BE2C (cell line): ENCODE measurements at places on chromosomes 12 and 14.
A peak's percentile ranks its signal among the peaks of the same experiment; 100 is the strongest.

DNA sequence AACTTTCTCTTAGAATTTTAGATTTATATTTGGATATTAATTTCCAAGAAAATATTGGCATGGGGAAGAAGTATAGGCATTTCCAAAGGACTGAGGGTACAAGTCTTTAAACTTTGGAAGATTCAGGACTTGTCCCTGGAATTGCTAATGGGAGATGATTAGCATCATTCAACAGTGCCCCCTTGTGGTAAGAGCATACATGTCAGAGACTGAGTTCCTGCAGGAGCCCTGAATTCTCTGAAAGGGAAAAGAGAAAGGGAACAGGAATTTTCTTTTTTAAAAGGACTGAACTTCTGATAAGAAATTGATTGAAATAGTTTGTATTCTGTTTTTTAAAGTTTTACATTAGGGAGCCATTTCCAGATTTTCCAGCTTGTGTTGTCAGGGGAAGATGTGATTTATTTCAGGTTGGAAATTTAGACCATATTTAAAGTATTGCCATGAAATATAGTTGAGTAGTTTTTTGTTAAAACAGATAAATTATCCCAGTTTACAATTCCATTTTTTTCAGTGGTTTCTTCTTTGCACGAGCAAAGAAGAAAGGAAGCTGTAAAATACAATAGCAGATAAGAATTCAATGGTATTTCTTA lies 44.0 kb upstream of the REP15 start:
- peak; percentile 72 for DNase-seq

GRCh38 chr14:24941719-24942118 lies 108.2 kb downstream of the STXBP6 start:
- no peak for DNase-seq

- no peak for DNase-seq
These were observed 598.8 kb downstream of the C12orf50 start for GRCh38 chr12:87430444-87430843.

- no peak for DNase-seq
These were observed 175.8 kb downstream of the CALM1 start for GRCh38 chr14:90572441-90573150.

DNA sequence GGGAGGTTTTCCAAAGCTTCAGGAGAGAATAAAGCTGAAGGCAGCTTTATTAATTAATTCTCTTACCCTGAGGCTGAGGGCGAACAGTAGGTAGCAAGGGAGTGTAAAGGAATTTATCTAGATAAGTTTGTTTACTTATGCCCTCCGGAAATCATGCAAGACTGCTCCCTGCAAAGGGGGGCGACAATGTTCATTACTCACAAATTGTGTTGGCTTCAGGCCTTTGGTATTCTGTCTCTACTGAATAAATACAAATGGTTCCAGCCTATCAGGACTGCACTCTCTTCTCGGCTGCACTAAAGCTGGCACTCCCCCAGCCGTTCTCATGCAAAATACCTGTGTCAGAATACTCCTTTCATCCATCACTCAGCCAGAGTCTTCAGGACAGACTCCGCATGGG lies 120.8 kb downstream of the PPHLN1 start:
- DNase-seq, result no peak

DNA sequence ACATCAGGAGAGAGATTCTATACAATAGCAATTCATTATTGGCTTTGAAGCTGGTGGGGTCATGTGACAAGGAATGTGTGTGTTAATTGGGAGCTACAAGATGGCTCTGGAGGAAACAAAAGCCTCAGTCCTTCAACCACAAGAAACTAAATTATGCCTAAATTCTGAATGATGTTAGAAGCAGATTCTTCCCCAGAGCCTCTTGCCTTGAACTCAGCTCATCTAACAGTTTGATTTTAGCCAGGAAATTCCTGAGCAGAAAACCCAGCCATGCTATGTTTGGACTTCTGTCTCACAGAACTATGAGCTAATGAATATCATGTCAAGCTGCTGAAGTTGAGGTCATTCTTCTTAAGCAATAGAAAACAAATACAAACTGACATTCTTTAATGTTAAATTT lies 274.7 kb downstream of the SLC6A15 start:
- no peak for DNase-seq

DNA sequence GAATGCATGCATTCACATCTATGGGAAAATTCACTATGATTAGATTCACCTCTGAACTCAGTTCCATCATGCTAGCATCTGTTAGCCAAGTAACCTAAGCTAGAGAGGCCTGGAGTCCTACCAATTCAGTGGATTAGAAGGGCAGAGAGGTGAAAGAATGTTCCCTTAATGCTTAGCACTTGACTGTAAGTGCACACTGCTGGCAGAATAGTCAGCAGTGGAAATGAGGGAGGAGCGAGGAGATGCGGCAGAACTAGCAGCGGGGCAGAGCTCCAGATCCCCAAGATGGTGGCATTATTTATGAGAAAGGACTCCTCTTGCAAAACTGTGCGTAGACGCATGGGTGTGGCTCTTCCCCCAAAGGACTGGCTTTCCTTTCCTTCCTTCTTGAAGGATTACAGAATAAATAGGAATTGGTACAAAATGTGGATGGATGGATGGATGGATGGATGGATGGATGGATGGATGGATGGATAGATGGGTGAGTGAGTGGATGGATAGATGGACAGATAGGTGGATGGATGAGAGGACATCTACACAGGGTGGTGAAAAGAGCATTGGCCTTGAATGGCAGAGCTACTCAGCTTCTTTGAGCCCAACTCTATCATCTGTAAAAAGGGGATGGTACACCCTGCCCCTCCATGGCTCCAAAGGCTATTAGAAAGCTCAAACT lies 227.2 kb downstream of the CHST11 start:
- no peak for DNase-seq

DNA sequence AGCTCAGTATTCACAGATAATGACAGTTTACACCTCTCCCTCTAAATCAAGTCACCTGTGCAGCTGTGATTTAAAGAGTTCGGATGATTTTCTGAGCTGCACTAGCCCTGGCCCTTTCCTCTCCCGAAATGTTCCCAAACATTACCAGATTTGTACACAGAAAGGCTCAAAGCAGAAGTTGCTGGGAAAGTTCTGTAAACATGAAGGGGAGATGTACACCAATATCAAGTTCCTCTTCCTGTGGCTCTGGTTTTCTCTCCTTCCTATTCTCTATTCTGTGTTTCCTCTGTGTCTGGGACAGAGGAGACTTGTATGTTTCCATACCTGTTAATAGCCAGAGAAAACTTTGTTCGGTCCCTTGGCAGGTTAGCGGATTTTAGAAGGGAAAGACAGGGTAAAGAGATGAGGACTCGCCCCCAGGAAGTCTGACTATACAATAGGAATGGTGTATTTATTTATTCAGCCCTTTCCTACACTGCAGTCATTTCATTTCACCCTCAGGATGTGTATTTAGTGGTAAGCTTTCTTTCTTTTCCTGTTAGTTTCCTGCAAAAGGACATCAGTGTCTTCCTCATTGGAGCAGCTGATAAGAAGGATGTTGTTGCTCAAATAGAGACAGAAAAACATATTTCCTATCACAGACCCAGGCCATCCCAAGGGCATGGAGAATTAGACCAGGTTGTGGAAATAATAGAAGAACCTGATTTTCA lies 7.6 kb upstream of the NUMB start:
- DNase-seq, result no peak

- DNase-seq, result no peak
These were observed 82.9 kb downstream of the NOC4L start for GRCh38 chr12:132227118-132227517.

DNA sequence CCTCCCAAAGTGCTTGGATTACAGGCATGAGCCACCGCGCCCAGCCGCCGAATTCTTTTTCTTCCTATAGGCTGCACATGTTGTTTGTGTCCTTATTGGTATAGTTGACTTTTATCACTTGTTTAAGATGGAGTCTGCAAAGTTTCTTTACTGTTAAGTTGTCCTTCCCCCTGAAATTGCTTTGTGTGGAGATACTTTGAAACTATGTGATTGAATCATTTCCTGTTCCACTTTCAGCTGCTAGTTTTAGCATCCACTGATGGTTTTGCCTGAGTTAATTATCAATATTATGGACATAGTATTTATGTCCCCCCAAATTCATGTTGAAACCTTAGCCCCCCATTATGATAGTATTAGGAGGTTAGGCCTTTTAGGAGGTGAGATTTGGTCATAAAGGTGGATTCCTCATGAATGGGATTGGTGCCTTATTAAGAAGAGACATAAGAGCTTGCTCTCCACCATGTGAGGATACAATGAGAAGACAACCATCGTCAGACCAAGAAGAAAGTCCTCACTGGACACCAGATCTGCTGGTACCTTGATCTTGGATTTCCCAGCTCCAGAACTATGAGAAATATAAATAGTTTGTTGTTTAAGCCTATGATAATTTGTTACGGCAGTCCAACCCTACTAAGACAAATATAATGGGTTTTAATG lies 34.9 kb downstream of the PPHLN1 start:
- no peak for DNase-seq

GRCh38 chr12:16198884-16199283 lies 78.6 kb downstream of the SLC15A5 start:
- DNase-seq, result no peak

- DNase-seq, result no peak
These were observed 139.1 kb downstream of the ERC1 start for GRCh38 chr12:1130164-1130563.

DNA sequence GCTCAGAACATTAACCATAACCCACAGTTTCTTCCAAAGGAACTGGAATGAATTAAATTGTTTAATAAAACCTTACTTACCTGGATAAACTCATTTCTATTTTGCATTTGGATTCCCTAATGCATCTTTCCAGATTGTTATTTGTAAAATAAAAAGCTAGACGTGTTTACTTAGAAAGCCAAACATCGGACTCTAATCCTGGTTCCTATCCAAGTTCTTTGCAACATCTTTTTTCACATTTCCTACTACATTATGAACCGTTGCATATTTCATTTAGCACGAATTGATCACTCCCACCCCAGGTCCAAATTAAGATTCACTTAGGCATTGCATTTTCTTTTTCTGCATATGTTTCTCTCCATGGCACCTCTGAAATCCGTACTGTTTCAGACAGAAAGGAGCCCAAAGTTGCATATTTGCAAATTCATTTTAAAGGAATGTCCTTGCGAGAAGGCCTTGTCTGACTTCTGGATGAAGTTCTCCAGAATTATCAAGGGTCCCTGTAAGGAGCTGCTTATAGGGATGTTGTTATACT lies 164.4 kb upstream of the GSC start:
- DNase-seq, result no peak

DNA sequence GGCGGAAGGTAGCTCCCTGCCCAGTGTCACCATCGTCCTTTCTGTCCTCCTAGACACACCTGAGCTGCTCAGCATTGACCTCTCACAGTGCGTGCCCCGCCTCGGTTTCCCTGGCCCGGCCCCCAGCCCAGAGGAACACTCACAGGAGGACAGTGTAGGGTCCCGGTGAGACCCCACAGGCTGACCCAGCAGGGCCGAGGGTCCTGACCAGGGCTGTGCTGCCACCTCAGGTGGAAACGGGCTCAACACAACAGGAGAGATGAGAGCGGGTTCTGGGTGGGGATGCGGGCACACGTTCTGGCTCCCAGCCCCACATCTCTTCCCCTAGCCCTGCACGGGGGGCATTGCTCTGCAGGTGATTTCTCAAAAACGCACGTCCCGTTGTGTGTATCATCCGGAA lies 98.1 kb downstream of the PIWIL1 start:
- peak; percentile 6 for DNase-seq

DNA sequence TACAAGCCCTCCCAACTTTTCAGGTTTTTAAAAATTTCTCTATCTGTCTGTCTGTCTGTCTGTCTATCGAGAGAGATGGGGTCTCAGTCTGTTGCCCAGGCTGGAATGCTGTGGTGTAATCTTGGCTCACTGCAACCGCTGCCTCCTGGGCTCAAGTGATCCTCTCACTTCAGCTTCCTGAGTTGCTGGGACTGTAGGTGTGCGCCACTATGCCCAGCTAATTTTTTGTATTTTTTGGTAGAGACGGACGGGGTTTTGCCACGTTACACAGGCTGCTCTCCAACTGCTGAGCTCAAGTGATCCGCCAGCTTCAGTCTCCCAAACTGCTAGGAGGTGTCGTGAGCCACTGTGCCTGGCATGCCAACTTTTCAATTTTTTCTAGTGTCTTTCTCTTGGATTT lies 437.2 kb downstream of the PCNX1 start:
- no peak for DNase-seq

DNA sequence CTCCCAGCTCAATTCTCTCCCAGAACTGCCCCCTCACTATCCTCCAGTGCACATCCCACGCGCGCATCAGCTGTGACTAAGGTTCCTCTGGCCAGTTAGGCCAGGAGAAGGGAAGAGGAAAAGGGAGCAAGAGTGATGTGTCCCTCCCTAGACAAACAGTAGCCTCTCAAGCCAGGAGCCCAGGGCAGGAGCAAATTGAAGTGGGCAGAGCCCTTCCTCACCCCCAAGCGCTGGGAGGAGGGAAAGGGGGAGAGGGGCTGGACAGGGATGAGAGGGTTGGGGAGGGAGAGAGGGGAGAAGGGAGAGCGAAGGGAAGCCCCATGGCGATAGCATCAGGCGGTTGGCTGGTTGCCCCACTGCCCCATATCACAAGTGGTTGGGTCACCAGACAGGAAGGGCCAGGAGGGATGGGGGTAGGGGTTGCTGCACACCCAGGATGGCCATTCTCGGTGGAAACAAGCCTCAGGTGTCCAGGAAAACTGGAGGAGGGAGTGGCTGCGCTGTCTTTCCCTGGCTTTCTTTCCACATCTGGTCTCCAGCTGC lies 1.1 kb downstream of the CD63 start:
- peak; percentile 46 for DNase-seq

DNA sequence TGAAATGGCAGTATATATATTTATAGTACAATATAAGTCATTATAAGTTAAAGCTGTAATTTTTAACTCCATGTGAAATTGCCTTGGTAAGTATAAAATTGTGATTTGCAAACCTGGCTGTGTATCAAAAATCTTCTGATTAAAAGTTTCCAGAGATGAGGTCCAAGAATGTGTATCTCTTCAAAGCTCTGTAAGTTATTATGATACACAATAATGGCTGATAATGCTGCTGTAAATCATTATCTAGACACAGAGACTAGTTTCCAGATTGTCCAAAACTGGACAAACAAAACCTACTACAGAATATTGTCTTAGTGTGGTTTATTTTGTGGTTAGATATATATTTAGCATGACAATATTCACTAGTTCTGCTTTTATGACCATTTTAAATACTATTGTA lies 514.8 kb downstream of the SLC6A15 start:
- DNase-seq, result no peak

GRCh38 chr12:102847131-102847530 lies 69.9 kb downstream of the PAH start:
- DNase-seq, result no peak

DNA sequence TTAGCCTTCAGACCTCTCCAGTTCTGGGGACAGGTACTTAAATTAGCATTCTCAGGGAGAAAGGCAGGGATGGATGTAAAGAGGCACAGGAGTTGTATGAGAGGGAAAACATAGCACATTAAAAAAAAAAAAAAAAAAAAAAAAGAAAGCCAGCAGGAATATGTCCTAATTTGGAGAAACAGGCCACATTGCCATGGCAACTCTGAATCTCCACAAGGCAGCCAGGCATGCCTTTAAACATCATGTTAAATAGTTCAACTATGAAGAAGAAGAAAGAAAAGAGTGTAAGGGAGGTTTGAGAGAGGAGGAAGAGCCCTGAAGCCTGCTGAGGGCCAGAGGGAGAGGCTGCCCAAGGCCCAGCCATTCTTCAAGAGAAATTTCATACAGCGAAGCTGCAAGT lies 145.8 kb downstream of the GRIN2B start:
- no peak for DNase-seq
